Mesenteric fat pad (tissue), 1 donor: ENCODE measurements at places on chromosomes 12 and 14. TPM values are rescaled to one million over a fixed set of nuclear protein-coding genes. Genes with fewer than 3 reads are reported as not detected.

Gene TAC3
- not detected for total RNA-seq

DNA sequence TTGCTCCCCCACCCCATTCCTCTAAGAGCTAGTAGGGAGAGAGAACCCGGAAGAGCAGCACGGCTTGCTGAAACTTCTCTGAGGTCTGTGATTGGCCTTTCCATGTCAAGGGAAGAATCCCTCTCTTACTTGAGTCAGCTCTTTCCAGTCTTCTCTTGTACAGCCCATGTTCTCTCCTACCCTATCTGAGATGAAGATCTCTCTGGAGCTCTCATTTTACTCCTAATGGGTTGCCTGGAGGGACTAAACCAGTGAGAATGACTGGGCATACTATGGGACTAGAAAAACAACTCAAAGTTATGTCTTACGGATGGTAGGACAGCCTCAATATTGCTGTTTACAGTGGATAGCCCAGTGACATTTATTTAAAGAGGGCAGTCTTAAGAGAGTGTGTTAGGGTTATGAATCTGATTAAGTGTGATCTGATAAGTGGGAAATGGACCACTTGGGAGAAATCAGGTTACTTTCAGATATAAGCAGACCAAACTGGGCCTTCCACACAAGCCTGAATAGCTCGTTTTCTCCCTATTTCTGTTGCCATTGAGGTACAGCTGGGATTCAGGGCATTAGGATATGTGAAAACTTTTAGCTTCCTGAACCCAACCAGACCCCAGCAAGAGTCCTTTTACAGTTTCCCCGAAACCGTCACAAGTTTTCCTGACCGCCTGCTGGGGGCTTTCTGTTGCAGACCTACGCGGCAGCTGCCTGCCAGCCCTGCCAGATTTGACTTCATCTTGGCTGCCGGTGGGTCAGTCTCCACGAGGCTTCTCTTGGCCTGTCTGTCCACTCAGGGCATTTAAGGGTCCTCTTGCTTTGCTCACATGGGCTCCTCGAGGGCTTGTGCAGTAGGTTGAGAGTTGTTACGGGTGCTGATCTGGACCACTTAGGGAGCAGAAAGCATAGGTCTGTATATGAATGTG, 16.9 kb downstream of the ETV6 start:
- DNase-seq = no peak

GRCh38 chr14:94115631-94116030, 5.1 kb downstream of the IFI27 start:
- peak; percentile 85 for DNase-seq

GRCh38 chr14:38973083-38973700, 129.8 kb downstream of the SEC23A start:
- no peak for DNase-seq

DNA sequence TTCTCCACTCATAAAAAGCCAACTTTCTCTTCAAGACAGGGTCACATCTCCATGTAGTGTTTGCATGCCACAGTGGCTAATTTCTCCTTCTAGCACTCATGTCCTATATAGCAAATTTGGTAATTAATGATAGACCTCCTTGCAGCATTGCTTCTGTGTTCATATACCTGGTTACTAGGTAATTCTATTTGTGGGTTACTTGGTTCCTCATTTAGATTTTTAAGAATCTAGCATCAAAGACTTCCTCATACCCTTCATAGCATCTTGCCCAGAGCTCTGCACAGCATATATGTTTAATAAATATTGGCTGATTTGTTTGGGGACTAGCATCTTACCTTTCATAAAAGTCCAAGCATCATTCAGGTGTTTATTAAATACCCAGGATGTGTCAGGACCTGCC, 152.1 kb downstream of the DUSP6 start:
- no peak for DNase-seq

DNA sequence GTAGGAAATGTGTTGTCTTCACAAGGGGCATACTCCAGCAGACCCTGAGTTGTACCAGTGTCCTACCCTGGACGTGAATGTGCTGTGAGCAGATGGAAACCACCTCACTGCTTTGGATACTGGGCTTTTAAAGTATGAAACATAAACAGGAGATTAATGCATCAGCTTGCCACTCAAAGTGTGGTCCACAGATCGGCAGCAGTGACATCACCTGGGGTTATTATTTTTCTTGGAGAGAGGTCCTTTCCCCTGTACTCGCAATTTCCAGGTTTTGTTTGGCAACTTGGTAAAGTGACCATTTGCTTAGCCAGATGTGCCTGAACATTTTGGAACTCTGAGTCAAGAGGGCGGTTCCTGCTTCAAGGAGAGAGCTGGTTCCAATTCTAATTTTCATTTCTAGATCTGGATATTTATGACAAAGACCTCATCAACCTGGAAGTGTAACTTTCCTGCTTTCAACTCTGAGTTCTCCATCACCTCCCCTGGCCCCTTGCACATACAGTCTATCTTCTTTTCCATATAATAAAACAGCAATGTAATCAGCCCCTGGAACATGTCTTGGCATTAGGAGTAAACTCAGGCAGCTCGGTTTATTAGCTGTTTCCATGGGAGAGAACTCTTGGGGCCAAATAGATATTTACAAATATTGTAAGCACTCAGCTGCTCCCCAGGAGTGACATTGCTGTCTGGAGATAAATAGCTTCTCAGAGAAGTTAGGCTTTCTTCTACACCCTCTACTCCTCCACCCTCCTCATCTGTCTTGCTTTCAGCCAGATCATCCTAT, 237.0 kb upstream of the TBX3 start:
- DNase-seq = no peak

- no peak for DNase-seq
Measured at GRCh38 chr14:97411938-97412612, 614.9 kb downstream of the VRK1 start.
